ENCODE measurements at places on chromosomes 7 and 10.
A peak's percentile ranks its signal among the peaks of the same experiment; 100 is the strongest.

DNA sequence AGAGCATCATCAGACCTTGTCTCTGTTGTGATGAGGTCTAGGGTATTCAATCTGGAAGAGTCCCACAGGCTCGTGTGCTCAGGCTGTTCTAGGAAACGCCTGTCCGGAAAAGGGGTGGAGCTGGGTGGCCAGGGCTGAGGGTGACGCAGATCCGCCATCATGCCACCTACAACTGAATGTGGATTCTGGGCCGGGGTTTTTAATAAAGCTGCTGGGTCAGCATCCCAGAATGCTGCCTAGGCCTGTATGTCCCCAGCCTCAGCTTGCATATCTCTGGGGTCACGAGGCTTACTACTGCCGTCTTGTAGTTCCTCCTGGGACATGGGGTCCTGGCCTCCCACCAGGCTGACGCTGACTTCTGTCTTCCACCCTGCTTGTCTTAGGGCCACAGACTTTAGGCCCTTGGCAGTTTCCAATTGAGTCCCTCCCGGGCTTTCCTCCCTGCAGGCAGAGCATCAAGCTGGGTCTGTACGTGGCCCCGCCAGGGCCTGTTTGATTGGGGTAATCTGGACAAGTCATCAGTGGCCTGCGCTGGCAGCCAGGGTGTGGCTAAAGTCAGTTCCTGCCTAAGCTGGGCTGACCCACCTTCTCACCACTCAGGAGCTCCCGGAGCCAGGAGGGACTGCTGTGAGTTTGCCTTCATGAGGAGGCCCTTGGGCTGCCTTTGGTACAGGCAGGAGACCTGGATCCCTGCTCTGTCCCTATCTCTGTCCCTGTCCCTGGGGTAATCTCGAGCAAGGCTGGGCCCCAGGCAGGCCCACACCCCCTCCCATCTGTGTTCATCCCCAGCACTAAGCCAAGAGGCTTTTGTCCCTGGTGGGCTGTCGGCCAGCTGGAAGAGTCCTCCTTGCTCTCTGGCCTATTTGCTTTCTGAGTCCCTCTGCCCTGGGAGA, 79.9 kb downstream of the ZMIZ1 start:
- no peak for DNase-seq

GRCh38 chr7:47846138-47846836, 102.0 kb downstream of the PKD1L1 start:
- no peak for DNase-seq

DNA sequence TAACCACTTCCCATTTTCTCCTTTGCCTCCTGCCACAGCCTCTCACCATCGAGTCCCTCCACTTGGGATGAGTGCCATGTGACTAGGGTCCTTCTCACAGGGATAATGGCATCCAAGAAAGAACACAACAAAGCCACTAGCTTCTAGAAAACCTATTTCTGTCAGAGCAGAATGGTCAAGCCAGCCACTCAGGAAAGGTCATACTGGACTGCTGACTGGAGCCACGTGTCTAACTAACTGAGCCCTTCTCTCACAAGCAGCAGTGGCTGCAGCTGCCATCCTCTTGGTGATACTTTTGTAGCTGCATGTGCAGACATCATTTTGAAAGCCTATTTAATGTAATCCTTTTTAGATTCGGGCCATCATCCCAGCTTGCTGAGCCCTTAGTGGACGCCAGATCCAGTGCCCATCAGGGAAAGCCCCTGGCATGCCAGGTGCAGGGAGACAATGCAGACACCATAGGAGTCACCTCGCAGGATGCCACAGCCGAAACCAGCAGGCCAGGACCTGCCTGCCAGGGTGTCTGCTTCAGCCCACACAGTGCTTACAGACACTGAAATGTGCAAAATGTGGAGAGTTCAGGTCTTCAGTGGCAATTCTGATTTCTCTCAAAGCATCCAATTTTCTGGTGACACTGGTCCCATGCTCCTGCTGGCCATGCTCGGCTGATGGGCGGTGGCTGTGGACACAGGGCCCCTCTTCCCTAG, 98.3 kb upstream of the DDC start:
- no peak for DNase-seq

DNA sequence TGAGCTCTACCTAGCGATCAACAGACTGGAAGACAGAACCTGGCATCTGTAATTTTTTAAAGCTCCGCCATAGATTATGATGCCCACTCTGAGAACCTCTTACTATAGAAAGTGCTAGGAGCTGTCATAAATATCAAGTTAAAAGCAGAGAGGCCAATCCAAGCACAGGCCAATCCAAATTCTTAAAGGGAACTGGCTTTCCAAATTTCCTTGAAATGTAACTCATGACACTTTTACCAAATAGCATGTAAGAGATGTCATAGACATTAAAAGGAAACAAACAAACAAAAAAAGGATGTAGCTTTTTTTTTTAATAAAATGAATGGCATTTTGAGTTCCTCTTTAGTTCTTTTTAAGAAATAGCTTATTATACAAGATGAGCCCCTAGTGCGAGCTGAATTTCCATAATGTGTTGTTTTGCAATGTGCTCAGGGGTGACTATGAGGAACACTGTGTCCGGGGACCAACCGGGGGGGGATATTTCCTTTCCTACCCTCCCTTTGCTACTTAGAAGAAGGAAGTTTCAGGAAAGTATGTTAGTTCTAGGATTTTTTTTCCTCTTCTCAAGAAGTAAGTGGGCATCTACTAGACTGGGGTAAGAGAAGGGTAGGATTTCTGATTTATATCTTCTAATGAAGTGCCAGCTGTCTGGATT, 23.7 kb upstream of the MRC1 start:
- DNase-seq, result no peak

DNA sequence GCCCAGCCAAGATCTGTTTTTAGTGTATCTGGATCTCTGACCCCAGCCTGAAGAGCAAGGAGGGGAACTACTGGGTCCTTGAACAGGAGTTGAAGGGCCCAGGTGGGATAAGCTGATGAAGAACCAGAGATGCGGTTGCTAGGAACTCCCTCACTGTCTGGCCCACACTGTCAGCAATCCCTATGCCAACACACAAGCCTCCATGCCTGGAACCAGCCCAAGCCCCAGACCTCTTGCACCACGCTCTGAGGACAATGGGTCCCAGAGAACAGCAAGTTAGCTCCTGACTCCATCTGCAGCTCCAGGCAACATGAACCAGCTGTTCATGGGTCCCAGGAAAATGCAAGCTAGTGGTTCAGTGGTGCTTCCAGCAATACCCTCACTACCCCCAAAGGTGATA, 2.4 kb downstream of the NAT16 start:
- DNase-seq, result no peak

GRCh38 chr10:79202188-79203013, 133.6 kb downstream of the ZMIZ1 start:
- no peak for DNase-seq

GRCh38 chr10:75111365-75111906, at the start of gene SAMD8:
TSS of gene SAMD8 (plus strand) at chr10:75111656. CDS start at chr10:75150529, 38,873 bp downstream.
- DNase-seq, result peak; percentile 83

DNA sequence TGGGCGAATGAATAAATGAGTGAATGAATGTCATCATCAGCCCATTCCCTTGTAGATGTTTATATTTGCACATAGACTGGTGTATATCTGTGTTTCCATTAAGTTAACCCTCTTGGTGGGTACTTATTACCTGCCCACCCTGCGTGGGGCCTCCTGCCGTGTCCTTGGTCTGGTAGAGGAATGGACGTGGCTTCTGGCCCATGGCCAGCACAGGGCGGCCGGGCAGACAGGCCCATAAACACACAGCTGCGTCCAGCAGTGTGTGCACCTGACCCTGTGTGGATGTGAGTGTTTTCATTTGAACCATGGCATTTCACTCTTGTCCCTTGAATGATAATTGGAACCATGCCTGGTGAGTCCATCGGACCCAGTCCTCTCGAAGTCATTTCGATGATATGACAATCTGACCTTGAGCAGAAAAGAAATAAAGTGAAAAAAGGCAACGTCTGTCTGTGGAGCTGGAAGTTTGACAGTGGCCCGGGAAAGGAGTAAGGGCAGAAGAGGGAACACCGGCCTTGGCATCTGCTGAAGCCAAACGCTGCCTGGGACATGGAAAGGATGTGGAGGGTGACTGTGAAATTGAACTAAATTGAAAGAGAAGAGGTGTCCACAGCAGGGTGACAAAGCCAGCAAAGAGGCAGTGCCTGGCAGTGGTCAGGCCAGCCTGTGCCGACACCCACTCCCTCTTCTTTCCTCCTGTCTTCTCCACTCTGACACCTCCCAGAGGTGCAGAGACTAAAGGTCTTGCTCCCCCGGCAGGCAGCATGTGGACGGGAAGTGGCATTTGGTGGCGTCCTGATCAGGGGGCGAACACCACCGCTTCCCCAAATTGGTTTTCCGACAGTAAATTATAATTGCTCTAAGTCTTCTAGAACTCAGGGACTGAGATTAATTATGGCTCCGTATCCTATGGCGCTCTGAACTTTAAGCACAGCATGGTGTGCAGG, 199.0 kb upstream of the ZMIZ1 start:
- DNase-seq, result no peak

GRCh38 chr10:59311025-59311424, 51.3 kb downstream of the FAM13C start:
- no peak for DNase-seq

DNA sequence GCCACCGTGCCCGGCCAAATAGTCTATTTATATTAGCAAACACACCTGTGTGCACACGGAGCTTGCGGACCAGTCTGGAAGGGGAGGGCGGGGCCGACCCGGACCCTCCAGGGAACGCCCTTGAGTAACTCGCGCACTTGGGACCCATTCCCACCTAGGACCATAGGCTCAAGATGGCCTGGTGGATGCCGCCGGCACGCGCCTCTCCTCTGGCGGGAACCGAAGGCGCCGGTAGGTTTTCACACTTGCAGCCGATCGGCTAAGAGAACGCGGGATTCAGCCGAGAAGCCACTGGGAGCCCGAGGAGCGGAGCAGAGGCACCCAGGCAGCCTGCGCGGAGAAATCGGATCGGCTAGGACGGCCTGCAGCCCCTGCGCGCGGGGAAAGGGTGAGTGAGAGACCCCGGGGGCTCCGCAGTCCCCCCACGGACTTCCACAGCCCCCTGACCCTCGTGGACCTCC, 18.9 kb downstream of the IFT22 start:
- no peak for DNase-seq

DNA sequence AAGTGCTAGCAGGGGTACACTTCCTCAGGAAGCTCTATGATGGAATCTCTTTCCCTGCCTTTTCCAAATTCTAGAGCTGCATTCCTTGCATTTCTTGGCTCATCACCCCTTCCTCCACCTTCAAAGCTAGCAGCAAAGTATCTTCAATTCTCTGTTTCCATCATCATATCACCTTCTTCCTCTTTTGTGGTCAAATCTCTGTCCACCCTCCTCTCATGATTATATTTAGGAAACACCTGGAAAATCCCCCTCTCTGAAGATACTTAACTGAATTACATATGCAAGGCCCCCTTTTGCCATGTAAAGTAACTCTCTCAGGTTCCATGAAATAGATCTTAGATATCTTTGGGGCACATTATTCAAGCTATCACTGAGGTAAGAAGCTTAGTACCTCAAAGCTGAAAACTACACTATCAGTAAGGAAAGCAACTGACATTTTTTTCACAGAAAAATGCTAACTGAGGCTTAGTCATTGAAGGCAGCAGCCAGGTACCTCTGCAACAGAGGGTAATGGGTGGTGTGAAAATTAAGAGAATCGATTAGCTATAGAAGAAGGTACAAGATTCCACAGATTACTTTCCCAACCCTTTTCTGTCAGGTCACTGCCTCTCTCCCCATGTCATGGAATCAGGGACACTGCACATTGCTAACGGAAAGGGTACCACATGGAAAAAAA, 197.3 kb downstream of the MACC1 start:
- DNase-seq, result no peak

DNA sequence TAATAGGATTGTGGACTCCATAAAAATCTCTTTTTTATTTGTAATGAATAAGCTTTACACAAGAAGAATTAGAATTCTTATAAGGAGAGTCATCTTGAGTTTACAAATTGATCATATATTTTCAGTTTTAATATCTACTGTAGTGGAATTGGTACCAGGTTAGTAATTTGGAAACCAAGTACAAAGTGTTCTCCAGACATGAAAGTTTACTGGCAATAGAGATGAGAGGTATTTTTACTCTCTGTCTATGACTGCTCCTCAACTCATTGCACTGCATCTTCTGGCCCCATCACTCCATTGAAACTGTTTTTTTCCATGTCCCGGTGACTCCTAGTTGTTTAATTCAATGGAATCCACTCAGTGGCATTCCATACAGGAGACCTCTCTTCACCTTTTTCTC, 164.5 kb upstream of the SMIM30 start:
- no peak for DNase-seq

DNA sequence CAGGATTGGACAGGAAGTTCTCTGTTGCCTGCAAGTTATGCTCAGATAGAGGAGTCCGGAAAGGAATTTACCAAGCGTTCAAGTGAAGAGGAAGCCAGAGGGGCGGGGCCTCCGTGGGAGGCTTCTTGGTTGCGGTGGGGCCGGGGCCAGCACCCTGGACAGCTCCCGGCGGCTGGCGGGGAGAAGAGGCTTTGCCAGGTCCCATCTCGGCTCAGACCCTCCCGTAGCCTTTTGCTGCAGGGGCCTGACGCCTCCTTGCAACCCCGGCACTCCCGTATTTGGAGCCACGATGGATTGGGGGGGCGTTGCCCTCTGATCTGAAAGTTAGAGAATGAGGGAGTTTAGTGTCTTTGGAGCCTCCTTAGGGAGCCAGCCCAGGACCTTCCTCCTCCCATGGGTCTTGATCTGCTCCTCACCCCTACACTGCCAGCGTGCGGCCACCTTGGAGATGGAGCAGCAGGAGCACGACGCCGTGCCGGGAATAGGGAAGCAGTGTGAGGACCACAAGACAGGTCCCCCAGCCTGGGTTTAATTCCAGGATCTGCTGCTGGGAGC, 3.1 kb upstream of the SLC18A3 start:
- no peak for DNase-seq

DNA sequence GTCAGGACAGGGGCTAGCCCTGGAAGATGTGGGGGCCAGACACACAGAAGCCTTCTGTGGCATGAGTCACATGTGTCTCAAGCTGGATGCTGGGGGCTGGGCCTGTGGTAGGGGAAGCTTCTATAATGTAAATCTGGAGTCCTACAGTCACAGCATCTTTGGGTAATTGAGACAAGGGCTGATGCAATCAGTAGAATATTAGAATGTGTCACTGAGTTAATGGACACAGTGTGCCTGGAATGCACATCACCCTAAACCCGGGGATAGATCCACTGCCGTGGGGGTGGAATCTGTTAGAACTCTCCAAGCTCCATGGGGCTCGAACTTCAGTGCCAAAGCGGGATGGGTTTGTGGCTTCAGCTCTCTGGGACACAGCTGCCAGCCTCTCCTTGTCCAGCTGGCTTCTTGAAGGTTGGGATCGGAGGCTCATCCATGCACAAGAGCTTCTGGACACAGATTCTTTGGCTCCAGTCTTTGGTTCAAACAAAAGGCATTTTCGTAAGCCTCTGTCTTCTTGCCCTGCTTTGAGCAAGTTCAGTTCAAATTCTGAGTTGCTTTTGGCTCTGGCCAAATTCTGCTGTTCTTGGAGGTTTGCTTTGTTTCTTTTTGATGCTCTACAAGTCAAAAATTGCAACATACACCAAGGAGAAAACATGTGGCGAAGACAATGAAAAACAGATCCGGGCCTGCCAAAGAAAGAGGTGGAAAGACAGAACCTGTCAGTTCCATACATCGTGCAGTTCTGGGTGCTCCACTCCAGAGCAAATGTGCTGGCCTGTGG, 194.8 kb upstream of the ZNF32 start:
- no peak for DNase-seq

GRCh38 chr7:47688311-47689100, 106.6 kb upstream of the TNS3 start:
- DNase-seq, result no peak
